ENCODE measurements at places on chromosomes 11 and 22.
A peak's percentile ranks its signal among the peaks of the same experiment; 100 is the strongest.

GRCh38 chr11:70669871-70670675, 271.7 kb downstream of the CTTN start:
- no peak for DNase-seq

GRCh38 chr11:60282286-60282685, 1.8 kb downstream of the MS4A4A start:
- DNase-seq, result no peak

DNA sequence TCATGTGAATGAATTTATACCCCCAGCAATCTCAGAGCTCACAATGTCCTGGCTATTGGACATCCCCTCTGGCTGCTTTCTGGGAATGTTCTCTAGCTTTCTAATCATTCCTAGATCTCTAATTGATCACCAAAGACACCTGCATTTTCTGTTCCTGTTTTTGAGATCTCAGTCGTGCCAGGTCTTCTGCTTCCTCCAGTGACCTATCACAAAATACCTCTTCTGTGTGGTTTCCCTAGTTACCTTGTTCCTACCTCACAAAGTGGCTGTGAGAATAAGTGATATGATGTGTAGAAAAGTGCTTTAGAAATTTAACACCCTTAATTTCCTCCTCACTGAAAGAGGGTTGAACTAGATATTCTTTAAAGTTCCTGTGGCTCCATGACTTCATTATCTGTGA, 92.2 kb downstream of the LUZP2 start:
- DNase-seq, result no peak

DNA sequence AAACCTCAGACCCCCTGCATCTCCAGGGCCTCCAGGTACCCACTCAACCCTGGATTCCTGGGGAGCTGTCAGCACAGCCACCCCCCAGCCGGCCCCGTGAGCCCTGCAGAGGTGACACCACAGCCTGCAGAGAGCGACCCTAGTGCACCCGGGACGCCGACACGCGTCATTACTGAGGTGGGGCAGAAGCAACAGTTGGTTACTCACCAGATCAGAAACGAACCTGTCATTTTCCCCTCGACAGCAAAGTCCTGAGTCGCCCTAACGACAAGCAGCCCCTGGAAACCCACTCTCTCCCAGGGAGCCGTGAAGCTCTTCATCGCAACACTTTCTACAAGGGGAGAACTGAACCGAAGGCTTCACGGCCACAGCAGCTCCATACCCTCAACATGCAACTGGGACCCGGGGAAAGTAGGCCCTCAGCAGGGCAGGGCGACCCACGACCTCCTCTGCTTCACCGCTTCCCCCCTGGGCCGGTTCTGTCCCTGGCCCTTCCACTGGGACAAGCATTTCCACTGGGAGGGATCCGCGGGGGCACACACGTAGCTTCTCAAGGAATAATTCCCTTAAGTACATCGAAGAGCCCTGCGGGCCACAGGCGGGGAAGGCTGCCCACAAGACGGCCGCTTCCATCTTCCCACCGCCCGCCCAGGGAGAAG, 1.6 kb downstream of the BRD1 start:
- DNase-seq, result no peak

DNA sequence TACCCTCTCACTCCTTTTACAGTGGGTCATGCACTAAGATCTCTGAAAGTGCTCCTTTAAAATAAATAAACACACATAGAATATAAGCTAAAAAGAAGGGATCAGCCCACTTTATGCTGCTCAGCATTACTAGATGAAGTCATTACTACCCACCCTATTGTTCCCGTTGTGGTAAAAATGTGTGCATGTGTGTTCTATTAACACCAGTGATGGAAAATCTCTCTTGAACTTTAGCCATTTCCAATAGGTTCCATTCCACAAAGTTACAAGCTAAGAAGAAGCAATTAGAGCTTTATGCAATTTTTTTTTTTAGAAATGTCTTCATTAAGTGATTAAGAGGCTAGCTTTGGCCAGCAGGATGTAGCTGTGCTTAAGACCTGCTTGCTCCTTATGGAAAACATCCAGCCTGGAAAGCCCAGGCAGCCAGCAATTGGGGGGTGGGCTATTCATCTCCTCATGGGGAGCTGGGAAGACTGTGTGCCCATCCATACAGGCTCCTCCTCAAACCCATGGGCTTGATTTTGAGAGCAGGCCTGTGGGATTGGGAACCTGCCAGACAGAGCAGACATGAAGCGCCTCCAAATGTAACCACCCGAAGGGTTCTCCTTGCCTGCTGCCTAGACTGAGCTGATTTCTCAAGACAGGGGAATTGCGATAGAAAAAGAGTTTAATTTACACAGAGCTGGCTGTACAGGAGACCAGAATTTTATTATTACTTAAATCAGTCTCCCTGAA, 92.9 kb upstream of the PARVA start:
- peak; percentile 57 for DNase-seq

GRCh38 chr11:37505406-37505805, 907.4 kb upstream of the RAG2 start:
- DNase-seq, result no peak

DNA sequence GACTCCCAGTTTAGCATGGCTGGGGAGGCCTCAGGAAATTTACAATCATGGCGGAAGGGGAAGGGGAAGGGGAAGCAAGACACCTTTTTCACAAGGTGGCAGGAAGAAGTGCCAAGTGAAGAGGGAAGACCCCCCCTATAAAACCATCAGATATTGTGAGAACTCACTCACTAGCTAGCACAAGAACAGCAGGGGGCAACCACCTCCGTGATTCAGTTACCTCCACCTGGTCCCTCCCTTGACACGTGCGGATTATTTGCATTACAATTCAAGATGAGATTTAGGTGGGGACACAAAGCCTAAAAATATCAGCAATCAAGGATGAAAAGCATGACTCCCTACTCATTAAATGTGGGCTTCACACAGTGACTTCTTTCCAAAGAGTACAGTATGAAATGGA, 155.0 kb upstream of the CCDC90B start:
- DNase-seq, result no peak

GRCh38 chr22:43228330-43228729, 41.4 kb upstream of the TTLL12 start:
- DNase-seq, result no peak

- DNase-seq, result no peak
Measured at GRCh38 chr11:66035653-66036333, 9.5 kb upstream of the CATSPER1 start.

DNA sequence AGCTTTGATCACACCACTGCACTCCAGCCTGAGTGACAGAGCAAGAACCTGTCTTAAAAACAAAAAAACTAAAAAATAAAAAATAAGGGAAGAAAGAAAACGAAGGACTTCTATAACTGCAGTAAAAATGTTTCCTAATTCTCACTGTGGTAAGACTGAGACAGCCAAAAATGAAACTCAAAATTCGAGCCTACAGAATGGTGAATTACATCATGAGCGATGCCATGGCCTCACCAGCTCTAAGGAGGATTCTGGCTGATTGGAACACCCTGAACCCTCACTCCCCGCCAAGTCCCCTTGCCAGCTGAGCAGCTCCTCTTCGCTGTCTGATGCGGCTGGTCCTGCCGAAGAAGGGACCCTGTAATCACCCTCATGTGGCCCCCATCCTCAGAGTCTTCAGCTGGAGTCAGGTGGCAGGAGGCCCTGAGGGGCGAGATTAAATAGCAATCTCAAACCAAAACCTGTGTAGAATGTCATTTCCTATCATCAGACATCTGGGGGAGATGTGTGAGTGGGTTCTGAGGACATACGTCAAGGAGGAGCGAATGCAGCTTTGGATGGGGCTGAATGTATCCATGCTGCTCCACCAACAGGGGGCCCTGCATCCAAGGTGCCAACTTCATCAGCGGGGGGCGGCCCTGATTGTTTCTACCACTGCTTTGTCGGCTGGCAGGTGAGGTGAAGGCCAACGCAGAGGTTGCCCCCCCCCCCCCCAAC, 29.2 kb downstream of the PDGFB start:
- no peak for DNase-seq

- DNase-seq, result no peak
Measured at GRCh38 chr11:130625578-130626306, 177.3 kb downstream of the ADAMTS15 start.

DNA sequence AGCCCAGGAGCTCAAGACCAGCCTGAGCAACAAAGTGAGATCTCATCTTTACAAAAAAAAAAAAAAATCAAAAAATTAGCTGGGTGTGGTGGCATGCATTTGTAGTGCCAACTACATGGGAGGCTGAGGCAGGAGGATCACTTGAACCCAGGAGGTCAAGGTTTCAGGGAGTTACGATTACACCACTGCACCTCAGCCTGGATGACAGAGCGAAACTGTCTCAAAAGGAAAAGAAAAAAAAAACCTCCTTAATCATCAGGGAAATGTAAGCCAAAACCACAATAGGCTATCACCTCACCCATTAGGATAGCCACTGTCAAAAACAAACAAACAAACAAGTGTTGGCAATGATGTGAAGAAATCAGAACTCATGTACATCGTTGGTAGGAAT, 13.4 kb downstream of the DGCR2 start:
- no peak for DNase-seq

DNA sequence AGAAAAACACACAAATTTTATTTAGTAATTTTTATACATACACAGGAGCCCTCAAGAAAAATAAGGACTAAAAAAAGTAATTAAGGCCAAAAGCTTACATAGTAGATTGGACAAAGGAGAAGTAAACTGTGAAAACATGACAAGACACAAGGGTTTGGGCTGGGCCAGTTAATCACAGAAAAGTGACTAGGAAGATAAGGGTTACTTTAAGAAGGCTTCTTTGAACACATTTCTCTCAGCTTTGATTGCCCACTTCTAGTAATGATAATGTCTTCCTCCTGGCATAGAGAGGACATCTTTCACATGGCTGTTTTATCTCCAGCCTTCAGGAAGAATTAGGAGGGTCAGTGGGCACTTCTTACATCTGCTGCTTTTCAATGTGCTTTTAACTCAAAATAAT, 3.4 kb downstream of the RNF141 start:
- DNase-seq, result no peak

DNA sequence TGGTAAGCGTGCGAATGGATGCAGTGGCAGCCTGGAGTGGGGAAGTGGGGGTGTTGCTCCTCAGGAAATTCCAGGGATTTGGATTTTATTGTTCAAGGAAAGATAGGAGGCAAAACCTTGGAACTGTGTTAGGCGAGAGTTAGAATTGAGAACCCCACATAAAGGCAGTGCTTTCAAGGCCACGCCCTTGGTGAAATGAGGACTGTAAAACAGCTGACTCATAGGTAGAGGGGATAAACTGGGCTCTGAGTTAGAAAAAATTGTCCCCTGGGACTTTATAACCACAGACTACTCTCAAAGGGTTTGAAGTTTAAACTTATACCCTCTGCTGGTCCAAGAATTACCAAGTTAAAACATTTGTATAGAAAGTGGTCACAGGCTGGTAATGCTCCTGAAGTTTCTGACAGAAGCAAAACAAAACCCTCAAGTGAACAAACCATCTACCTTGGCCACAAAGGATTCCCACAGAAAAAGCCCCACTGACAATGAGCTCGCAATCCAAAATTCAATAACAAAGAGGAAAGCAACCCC, 250.3 kb upstream of the TBCEL start:
- no peak for DNase-seq

DNA sequence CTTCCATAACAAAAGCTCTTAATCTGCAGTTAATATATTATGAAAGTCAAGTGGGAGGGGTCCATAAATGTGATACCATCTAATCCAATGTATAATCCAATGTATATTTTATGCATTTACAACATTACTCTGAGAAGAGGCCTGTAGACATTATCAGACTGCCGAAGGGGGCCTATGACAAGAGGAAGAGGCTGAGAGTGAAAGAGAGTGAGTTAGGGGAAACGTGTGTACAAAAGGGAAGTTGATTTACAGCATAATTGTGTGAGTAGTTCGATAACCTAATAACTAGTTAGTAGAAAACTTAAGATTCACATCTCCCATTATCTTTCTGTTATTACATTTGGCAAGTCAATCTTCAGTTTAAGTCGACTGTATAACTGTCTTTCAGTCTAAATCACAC, 86.6 kb downstream of the DDX10 start:
- no peak for DNase-seq

DNA sequence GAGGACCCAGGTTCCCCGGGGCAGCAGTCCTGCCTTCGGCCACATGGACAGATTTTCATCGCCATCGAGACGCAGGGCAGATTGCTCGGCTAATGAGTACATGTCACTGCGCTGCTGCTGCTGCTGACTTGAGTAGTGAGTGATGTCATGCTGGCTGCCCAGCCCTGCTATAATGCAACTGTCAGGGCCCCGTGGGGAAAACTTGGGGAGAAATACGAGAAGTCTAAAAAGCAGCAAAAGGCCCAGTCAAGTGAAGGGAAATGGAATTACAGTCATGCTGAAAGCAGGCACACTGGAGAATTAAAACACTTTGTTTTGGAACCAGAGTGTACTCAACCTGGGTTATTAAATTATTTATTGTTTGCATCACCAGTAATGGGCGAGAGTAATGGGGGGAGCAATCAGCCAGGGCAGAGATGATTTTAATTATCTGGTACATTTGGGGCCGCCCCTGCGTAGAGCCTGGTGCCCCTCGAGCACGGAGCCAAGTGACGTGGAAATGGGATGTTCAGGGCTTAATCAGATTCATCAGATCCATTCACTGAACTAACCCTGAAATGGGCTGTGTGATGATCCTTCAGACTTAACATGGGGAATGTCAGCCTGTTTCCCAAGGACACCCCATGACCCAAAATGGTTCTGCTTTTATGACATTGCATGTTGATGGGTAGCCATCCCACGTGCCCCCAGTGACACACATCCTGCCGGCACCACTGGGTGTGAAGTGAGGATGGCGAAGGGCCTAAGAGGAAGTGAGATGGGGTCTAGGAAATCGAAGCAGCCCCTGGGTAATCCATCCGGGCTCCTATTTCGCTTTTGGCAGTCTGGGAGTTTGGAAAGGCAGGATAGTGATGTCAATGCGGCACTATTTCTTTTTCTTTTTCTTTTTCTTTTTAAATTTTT, 241.6 kb upstream of the CADM1 start:
- DNase-seq, result peak; percentile 76

GRCh38 chr22:29138556-29139305, 65.9 kb downstream of the KREMEN1 start:
- no peak for DNase-seq

DNA sequence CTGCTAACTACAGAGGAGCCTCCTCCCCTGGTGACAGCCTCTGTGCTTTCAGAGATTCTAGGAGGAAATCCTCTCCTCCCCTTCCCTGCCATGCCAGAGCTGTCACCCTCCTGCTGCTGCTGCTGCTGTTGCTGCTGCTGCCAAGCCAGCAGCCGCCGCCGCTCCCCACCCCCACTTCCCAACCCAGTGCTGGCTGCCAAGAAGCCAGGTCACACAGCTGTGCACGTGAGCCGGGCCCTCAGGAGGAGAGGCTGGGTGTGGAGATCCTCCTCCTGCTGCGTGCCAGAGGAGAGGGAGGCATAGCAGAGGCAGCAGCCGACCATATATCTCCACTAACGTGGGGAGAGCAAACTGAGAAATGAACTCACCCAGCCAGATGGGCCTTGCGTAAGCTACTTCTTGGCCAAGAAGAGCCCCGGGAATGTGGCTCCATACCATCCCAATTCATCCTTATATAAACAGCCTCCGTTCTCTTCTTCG, 12.4 kb downstream of the CRY2 start:
- DNase-seq, result peak; percentile 94

- DNase-seq, result no peak
Measured at GRCh38 chr11:45895553-45896259, 10.3 kb downstream of the MAPK8IP1 start.

GRCh38 chr11:45880772-45881570, 4.5 kb upstream of the MAPK8IP1 start:
- DNase-seq, result no peak

- no peak for DNase-seq
Measured at GRCh38 chr11:74316772-74317505, 5.5 kb upstream of the P4HA3 start.
